ENCODE measurements at places on chromosomes 1 and 21.

DNA sequence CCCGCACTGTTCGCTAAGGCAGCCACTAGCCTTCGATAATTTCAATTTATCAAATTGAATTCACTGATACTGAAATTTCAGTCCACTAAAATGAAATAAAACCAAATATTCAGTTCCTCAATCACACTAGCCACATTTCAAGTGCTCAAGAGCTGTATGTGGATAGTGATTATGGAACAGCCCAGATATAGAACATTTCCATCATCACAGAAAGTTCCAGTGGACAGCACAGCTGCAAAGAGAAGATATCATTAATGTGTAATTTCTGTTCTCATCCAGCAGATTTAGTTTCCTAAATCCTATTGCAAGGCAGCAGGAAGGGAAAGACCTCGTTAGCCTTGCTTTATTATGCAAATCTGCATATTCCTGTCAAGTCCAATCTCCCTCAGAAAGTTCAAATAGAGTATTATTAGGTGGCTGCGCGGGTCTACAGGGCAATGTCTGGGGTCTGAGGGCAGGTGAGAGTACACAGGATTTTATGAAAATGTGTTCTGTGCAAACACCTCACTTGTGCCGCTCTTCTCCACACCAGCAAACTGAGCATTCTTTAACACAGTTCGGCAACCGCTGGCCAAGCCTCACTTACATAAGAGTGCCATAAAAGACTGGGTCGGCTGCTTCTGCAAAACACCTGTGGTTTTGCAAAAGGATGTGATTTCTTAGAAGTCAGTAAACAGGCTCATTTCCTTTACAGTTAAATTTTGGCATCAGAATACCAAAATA is 22.4 kb downstream of the CAPZB start:
- DNase-seq: no peak

- DNase-seq: no peak
Measured at GRCh38 chr1:60664086-60664625, 418.2 kb upstream of the NFIA start.

- DNase-seq: no peak
Measured at GRCh38 chr1:95407886-95408291, 173.9 kb downstream of the RWDD3 start.

- no peak for DNase-seq
Measured at GRCh38 chr1:39668111-39668510, 3.8 kb downstream of the NT5C1A start.

DNA sequence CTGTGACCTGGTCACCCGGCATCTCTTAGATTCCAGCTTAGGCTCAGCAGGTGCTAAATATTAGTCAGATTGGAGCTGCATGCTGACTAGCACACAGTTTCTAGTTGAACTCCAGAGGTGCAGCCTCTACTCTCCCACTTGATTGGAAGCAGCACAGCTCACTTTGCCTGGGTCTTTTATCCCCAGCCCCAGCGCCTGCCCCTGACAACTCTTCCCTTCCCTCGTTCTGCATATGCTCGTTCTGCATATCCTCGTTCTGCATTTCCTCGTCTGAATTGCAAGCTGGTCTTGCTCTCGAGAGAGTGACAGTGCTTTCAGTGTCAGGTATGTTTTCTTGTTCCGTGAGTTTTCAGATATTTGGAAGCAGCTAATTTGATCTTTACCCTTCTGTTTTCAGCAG is 11.7 kb downstream of the COL18A1 start:
- DNase-seq: no peak

- DNase-seq: no peak
Measured at GRCh38 chr1:227886993-227887696, 60.6 kb downstream of the WNT9A start.

- DNase-seq: no peak
Measured at GRCh38 chr1:99681583-99681982, 35.7 kb downstream of the PALMD start.

DNA sequence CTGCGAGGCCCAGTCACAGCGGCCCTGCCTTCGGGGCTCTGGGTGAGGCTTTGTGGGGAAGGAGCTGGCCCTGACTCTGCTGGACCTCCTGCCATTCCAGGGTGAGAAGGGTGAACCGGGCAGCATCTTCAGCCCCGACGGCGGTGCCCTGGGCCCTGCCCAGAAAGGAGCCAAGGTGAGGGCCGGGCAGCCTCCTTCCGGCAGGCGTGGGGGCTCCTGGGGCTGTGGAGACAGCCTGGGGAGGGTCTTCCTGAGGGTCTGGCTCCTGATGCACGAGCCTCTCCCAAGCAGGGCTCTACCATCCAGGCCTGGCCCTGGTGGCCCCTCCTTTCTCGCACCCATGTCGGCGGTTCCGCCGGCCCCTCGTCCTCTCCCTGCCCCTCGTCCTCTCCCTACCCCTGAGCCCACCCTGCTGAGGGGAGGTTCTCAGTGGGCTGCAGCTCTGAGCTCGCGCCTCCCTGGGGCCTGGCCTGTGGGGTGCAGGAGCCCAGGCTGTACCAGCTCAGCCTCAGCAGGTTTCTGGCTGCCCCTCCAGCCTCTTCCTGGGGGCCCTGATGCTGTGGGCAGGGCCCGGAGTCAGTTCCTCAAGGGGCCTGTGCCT is 48.7 kb downstream of the SLC19A1 start:
- DNase-seq: no peak

GRCh38 chr1:195328681-195329080 is 1279.6 kb downstream of the KCNT2 start:
- DNase-seq: no peak

- DNase-seq: no peak
Measured at GRCh38 chr21:34143685-34144182, 70.4 kb downstream of the MRPS6 start.

GRCh38 chr1:16275591-16275990 is 38.6 kb upstream of the CPLANE2 start:
- DNase-seq: no peak

DNA sequence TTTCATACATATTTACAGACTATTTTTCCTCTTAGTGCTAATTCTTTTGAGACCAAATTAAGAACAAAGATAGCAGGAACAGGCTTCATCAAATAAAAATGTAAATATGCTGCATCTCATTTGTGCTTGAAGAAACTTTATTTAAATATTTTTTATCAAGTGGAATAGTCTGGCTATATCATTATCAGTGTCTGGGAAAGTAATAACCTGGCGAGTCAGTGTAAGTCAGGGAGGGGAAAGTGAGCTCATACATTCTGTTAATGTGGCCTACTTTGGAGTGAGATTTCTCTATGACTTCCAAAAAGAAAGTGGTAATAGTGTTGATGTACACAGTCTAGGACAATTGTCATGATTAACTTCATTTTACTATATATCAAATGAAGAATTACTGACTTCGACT is 1045.1 kb downstream of the ADGRL2 start:
- DNase-seq: no peak

Data from HT-29 (cell line).